Smooth muscle cell of the umbilical artery (primary cell): ENCODE measurements at places on chromosomes 1 and 21. TPM values are rescaled to one million over a fixed set of nuclear protein-coding genes. Genes with fewer than 3 reads are reported as not detected.

The MPZ gene
- total RNA-seq: 0.88 and 0.89 TPM in 2 replicates

The KCNK1 gene
- total RNA-seq: 6.8 and 10.8 TPM in 2 replicates

The PROK1 gene
- not detected in 2 replicates for total RNA-seq

The LCE1A gene
- not detected in 2 replicates for total RNA-seq

The KRTAP27-1 gene
- not detected in 2 replicates for total RNA-seq

The HAO2 gene
- not detected in 2 replicates for total RNA-seq

The IL22RA1 gene
- not detected in 2 replicates for total RNA-seq

The C1orf226 gene
- 0.59 and 0.83 TPM in 2 replicates for total RNA-seq

The VTCN1 gene
- not detected in 2 replicates for total RNA-seq

The USH2A gene
- total RNA-seq: not detected in 2 replicates

The CYP4A11 gene
- total RNA-seq: not detected in 2 replicates

The EPS8L3 gene
- total RNA-seq: not detected in 2 replicates

The PPM1J gene
- total RNA-seq: 0.59 and 1.6 TPM in 2 replicates

The NHLH1 gene
- total RNA-seq: not detected in 2 replicates

The RNU1-1 gene
- total RNA-seq: under 0.01 TPM in 2 replicates

The ALG14 gene
- total RNA-seq: 0.69 and 1.8 TPM in 2 replicates

The MFSD2A gene
- total RNA-seq: 13.4 and 17.9 TPM in 2 replicates

The KRTAP19-1 gene
- total RNA-seq: not detected in 2 replicates

The LMX1A gene
- not detected in 2 replicates for total RNA-seq

The DCST2 gene
- not detected in 2 replicates for total RNA-seq

The SH2D1B gene
- not detected in 2 replicates for total RNA-seq

The RUNX3 gene
- total RNA-seq: not detected in 2 replicates

The OPTC gene
- not detected in 2 replicates for total RNA-seq

The RAVER2 gene
- total RNA-seq: 2.4 and 3.5 TPM in 2 replicates

The RXRG gene
- not detected in 2 replicates for total RNA-seq
